ENCODE measurements at places on chromosomes 2 and 18.

DNA sequence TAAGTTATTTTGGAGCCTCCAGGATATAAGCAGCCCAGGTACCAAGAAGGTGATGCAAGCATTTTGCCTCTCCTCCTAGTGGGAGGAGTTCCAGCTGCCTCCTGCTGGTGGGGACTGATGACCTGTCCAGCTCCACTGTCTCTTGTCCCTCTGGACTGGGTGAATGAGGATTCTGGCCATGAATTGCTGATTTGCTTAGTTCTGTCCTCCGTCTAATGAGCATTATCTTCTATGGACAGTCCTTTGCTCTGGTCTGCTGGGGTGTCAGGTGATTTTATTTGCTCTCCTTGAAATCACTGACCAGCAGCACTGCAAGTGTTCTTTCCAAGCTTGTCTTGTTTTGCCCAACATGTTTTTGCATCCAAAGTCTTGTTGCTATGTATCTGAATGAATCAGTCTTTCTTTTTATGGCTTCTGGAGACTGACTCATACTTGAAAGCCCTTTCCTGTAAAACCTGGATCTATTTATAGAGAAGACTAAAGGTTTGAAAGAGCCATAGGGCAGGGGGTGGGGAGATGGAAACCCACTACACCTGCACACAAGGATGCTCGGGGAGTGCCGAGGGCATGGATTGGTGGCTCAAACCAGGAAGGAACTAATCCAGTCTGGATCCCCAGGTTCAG is 40.5 kb upstream of the EFHD1 start:
- no peak for DNase-seq

GRCh38 chr18:54957996-54958395 is 1.3 kb downstream of the CCDC68 start:
- no peak for DNase-seq

- DNase-seq = no peak
Measured at GRCh38 chr2:11589316-11589940, 55.6 kb downstream of the GREB1 start.

- no peak for DNase-seq
Measured at GRCh38 chr2:239913636-239914417, 111.3 kb downstream of the NDUFA10 start.

GRCh38 chr2:37648331-37649011 is 23.0 kb downstream of the CDC42EP3 start:
- peak; percentile 84 for DNase-seq

DNA sequence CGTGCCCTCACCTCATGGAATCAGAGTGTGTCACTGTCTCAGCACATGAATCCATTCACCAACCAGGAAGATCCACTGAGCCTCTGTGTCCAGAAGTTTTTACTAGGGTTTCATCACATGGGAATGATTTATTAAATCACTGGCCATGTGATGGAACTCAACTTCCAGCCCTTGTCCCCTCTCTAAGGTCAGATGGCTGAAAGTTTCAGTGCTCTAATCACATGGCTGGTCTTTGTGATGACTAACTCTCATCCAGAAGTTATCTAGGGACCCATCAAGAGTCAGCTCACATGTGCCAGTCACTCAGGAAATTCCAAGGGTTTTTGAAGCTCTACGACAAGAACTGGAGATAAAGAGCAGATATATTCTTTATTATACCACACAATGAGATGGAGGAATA is 140.5 kb upstream of the GYPC start:
- no peak for DNase-seq

DNA sequence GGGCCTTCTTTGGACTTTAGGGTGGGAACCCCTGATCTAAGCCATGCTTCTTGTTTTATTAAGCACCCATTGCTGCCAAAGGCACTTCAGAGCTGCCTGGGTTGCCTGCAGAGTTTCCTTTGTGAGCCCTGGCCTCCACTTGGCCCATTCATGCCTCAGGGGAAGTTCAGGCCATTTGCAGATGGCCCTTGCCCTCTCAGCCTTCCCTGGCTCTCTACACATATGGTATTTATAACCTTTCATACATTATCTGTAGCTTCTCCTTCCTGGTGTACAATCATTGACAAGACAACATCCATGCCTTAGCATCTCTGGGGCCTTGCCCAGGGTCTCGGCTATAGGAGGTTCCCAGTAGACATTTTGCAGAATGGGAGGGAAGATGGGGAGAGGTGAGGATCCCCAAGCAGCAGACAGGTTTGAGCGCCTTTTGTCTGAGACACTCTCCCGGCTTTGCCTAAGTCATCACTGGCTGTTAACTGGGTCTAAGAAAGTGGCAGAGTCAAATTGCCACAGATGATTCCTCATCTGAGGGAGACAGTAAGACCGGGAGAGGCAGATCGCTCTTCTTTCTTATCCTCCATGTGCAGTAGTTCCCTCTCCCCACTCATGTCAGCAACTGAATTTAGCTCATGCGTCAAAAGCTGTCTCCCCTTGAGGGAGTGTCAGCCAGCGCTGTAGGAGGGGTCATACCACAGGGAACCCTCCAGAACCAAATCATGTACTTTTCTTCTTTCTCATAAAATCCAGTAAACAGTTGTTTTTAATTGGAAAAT is 2.7 kb downstream of the EHD3 start:
- no peak for DNase-seq

- DNase-seq = peak; percentile 49
Measured at GRCh38 chr18:74951165-74951760, 257.7 kb downstream of the PTGR3 start.

DNA sequence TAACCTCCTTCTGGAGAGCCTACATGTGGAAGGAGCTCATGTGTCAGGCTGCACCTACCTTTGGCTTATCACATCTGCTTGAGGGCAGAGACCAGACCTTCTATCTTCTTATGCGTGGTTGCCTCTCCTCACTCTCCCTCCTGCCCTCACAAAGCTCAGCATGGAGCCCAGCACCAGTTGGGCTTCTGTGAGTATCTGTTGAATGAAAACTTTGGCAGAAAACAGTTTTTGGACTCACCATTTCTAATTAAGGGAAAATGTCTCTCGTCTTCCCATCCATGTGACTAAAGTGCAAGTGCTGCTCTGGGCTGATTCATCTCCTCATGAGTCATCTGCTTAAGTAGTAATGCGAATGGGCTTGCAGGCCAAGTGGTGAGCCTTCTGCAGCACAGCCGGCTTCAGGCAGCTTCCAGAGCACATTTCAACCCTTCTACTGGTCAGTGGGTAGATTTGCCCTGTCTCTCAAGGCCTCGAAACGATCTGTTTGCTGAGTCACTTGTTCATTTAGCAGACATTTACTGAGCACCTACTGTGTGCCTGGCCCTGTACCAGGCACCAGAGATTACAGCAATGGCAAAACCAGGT is 102.6 kb downstream of the VSNL1 start:
- peak; percentile 53 for DNase-seq

- no peak for DNase-seq
Measured at GRCh38 chr18:50027996-50028395, 167.0 kb downstream of the MYO5B start.

- no peak for DNase-seq
Measured at GRCh38 chr2:207142461-207142860, 23.3 kb downstream of the KLF7 start.

- no peak for DNase-seq
Measured at GRCh38 chr2:120372816-120373215, 26.9 kb downstream of the INHBB start.

DNA sequence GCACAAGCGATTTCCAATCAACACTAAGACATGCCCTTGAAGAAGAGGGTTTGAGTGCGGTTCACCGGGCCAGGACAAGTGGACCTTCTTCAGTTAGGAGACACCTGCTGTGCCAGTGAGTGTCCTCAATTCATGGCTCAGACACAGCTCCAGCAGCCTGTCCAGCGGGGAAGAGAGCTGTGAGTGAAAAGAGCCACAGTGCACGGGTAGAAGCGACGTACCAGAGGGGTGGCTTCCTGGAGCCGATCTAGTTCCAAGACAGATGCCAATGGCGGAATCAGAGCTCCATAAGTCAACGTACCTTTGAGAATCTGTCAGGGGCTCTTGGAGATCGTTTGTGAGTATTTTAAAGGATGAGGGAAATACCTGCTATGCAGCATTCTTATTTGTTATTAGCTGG is 119.9 kb upstream of the SALL3 start:
- DNase-seq = no peak
